ENCODE measurements at places on chromosomes 4 and X. TPM values are rescaled to one million over a fixed set of nuclear protein-coding genes. Genes with fewer than 3 reads are reported as not detected.

GAGE2A gene
- total RNA-seq: not detected

PAGE4 gene
- total RNA-seq: not detected

H2BW2 gene
- total RNA-seq: not detected

ACE2 gene
- total RNA-seq: 6.2 TPM

NSG1 gene
- 0.16 TPM for total RNA-seq

Data from mesenteric fat pad (tissue), 1 donor.